Amniotic stem cell (primary cell): ENCODE measurements at places on chromosomes 4 and X.

DNA sequence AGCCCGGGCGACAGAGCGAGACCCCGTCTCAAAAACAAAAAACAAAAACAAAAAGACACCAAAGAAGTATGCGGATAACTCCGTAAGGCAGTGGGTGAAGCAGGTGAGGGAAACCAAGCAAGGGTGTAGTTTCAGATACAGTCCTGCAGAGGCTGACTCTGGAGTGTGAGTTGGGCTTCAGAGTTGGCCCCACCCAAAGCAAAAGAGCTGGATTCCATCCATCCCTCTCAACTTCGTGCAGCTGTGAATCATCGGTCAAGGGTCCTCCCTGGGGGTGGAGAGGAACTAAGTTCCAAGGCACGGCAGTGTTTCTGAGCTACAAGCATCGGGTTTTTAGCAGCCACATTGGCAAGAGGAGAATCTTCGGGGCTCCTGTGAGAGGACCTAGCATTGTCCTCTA is 43.9 kb upstream of the FAM9A start:
- DNase-seq: no peak

DNA sequence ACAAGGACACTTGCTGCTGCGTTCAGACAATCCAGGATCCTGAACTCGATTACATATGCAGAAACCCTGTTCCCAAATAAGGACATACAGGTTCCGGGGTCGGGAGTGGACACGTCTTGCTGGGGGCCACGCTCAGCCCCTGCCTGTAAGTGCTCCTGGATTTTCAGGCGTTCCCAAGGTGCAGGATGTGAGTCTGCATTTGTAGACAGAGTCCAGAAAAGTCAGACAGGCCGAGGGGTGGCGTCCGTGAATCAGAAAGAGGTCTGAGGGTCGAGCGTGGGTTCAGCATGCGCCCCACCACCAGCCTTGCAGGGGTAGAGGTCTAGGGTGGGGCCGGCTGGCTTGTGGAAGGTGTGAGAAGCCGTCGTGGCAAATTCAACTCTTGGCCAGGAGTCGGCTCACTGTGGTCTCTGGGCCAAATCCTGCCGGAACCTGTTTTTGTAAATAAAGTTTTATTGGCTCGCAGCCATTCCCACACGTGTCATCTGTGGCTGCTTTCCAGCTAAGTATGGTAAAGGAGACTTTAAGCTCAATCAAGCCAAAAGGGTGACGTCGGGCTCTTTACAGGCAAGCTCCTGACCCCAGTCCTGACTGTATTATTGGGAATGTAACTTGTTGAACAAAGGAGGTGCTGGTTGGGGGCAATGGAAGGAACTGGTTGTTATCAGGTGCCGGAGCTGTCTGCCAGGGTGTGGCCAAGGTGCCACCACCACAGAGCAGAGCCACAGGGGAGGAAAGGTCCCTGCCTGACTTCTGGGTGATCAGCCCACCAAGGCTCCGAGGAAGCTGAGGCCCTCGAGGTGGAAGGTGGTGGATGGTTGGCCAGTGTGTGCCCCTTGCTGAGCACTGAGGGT is 7.4 kb downstream of the DOK7 start:
- DNase-seq: no peak

DNA sequence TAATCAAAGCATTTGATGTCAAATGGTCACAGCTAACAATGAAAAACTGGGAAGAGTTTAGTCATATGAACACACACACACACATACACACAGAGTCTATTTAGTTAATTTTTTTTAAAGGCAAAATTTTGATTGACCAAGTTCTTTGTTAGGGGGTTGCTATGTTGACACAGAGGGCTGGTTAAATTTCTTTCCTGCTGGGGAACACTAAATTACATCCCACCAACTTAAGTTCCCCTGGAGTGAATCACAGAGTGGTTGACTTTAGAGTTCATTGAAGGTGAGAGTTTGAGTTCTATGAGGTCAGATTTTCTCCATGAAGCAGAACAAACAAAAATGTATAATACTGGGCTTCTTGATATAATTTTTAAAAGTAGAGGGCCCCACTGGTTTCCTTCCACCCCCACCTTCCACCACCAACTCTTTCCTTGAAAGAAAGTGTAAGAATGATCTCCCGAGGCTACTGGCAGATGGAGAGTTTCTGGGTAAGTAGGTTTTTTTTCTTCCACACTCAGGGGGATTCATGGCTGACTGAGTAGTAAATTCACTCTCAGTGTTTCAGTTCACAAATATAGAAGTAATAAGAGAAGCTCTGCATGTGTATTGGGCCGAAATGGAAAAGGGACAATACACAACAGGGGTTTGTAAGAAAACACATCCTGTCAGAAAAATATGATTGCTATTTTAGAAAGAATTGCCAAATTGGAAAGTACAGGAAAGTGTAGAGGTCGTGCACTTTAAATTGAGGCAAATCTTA is 917.0 kb upstream of the LCORL start:
- no peak for DNase-seq

DNA sequence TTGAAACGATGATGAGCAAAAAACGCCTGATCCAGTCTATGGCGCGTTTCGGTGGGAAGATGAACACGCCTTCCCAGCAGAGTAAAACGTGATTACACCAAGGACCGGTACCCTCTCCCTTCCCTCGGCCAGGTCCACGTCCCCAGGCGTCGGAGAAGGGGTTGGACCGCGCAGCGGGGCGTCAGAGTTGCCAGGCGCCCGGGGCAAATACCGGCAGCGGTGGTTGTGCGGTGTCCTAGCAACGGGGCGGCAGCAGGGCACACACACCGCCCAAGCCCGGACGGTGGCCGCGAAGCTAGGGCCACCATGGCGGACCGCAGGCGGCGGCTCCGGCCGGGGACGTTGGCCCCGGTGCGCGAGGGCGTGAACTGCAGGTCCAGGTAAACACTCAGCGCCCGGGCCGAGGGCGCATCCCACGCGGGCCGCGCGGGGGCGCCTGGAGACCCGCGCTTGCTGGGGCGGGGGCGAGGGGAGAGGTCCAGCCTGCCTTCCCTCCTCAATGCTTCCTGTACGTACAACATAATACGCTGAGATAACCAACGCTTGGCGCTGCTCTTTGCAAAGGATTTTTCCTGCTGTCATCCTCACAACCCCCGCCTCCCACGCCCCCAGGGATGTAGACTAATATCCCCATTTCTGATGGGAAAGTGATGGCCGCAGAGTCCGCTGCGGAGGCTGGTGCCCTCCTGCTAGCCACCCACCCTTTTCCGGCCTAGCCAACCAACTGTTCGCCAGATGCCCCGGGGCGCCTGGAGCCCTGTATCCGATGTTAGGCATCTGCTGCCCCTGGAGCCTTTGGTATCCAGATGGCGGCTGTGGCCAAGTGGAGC is at the start of gene FAM47E:
TSS of gene FAM47E (plus strand) at position 281 of the 830 bp plus-strand sequence. CDS start at position 307, 26 bp downstream.
- DNase-seq: peak; percentile 13

- no peak for DNase-seq
Observed at GRCh38 chr4:160745126-160745525, 1418.7 kb downstream of the FSTL5 start.

DNA sequence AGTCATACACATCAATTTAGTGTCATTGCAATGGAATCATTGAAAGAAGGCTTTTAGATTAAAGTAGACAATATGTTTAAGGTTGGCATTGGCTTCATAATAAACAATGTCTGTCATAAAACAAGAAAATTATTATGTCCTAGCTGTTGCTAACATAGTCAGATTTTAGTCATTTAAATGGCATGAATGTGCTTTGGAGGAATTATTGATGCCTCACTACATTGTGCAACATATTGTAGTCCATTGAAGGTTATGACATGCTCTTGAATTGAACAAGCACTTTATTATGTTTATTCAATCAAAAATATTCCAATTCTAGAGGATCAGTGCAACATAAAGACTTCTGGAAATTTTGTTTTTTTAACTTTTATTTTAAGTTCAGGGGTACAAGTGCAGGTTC is 489.8 kb upstream of the AMOT start:
- no peak for DNase-seq

- DNase-seq: no peak
Observed at GRCh38 chr4:74039315-74039763, 850 bp upstream of the CXCL3 start.

DNA sequence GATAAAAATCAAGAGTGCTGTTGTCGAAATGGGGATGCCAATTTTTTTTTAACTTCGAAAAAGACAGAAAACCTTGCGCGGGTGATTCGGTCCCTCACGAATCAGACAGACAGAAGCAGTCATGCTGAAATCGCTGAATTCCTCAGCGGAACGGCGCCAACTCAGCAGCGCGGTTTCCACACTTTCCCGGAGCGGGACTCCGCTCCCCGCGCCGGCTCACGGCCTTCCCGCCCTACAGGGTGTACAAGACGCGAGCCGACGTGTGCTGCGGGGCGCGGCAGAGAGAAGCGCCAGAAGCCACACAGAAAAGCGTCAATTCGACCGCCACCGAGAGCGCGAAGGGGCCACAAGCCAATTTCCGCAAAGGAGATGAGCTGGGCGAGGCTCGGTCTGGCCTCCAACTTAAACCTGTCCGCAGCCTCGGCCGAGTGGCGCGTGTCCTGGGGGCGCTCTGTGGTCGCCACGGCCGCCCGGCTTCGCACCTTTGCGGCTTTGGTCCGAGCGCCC is 1.3 kb downstream of the NEXMIF start:
- no peak for DNase-seq

- DNase-seq: no peak
Observed at GRCh38 chr4:8032381-8032780, 92.7 kb upstream of the AFAP1 start.

DNA sequence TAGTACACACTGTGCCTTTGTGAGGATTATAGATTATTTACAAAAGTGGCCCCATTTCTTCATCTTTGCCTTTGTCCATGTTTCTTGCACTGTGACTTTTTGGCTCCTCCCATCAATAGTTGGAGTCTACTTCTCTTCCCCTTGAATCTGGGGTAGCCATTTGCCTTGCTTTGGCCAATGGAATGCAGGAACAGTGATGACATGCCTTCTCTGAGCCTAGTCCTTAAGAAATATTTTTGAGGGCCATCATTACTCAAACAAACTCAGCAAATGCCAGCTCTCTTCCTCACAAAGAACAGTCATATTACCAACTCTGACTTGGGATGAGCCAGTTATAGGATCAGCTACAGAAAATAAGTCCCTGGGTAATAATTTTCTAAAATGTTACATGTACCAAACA is 189.6 kb downstream of the FRMPD4 start:
- DNase-seq: no peak

- no peak for DNase-seq
Observed at GRCh38 chrX:67721321-67721720, 177.5 kb downstream of the AR start.

DNA sequence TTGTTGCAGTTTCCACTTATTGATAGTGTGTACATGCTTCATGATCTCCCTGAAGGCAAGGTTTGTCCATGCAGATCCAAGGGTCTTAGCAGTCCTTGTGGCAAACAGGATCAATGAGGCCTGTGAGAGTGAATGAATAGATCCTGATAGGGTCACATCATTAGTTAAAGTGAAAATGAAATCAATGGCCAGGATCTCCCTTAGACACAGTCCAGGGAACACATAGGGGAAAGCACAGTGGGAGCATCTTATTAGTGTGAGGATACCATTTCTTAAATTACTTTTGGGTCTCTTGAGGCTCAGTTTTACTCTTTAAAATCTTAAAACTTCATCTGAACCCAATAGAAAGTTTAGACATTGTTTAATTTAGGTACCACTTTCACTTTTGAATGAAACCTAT is 59.3 kb downstream of the ARHGAP6 start:
- DNase-seq: no peak

DNA sequence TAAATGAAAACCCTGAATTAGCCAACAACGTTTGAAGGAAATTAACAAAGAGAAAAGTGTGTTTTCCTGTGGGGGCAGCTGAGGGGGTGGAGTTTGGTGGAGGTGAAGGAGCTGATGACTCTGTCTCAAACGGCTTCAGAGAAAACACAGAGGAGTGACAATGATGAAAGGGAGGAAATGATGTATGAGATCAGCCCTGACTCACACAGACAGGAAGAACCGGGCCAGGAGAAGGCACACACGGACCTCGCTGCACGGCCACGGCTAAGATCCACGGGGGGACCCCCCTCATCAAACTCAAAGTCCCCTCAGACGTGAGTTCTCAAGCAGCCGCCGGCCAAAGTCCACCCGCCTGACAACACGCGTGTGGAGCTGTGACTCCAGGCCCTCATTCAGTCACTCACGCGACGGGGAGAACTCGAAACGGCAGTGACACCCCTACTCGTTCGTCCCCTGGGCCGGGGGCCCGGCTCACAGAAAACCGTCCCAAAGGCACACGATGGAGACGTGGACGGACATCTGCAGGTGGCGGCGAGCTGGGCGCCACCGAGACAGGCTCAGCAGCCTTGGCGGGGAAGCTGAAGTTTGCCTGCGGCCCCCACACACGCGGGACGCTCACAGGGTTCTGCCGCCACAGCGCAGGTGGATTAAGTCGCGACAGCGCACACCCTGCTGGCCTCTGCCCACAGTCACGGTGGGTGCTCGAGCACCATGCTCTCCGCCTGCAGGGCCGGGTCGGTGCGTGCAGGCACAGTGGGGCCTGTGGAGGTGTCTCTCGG is 28.8 kb downstream of the PPP2R3B start:
- no peak for DNase-seq

DNA sequence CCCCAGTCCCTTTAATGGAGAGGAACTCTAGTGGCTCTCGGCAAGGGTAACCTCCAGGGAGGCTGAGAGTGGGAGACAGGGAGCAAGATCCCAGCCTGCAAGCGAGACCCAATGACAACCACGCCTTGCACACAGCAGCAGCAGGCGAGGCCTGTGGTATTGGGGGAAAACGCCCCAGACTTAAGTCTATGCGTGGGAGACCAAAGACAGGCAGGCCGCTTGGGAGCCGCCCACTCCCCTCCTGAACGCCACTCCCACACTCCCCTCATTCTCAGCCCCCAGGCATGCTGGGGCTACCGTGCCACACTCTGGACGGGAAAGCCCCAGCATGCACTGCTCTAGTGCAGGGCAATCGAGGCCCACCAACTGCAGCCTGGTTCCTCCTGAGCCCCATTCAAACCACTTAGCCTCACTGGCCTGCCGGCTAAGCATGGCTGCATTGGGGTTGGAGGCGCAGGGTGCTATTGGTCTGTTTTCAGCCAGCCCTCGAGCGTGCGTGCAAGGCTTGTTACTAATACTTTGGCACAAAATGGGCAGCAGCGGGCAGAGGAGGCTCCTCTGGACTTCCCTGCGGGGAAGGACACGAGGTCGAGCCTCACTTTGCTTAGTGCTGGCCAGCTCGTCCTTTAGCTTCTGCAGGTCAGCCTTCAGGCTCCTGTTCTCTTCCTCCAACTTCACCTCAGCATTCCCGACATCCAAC is 14.8 kb downstream of the SLC6A8 start:
- no peak for DNase-seq

GRCh38 chr4:1252928-1253492 is 4.1 kb upstream of the CTBP1 start:
- no peak for DNase-seq

DNA sequence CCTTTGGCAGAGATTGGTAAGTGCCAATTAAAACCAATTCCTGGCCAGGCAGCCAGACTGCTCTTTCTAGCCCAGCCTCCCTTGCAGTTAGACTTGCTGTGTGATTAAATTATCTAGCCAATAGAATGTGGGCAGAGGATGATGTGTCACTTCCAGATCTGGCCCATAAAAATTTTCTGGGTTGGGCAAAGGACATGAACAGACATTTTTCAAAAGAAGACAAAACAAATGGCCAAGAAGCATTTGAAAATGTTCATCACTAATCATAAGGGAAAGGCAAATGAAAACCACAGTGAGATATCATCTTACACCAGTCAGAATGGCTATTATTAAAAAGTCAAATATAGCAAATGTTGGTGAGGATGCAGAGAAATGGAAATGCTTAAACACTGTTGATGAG is 71.4 kb upstream of the STIM2 start:
- no peak for DNase-seq

GRCh38 chr4:112664611-112665010 is 27.7 kb downstream of the LARP7 start:
- no peak for DNase-seq
